ENCODE measurements at places on chromosomes 1 and 21.

DNA sequence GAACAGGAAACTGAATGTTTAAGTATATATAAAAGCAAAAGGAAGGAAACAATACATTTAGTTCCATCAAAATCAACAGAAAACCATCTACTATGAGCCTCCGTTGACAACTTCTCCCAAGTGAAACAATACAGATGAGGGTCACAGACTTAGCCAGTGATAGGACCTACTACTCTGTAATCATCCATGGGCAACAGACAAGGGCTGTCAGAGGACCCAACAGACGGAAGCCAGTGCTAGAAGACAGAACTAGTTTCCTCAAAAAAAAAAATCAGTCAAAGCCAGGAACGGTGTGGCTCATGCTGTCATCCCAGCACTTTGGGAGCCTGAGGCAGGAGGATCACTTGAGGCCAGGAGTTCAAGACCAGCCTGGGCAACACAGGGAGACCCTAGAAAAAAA is 20.6 kb downstream of the RERE start:
- DNase-seq, result no peak

GRCh38 chr21:35252831-35253230 is 203.7 kb upstream of the RUNX1 start:
- no peak for DNase-seq

DNA sequence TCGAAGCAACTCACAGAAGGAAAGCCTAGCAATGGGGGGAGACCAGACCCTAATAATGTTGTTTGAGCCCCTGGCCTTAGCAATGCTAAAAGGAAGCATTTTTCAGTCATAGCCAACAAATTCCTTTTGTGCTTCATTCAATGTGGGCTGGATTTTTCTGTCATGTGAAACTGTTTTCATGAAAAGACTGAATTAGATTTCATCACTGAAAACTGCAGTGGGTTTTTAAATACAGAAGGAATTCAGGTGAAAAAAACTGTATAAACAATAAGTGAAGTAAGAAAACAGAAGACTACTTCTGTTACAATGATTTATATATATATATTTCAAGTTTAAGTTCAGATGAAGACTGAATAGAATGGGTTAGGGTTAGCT is 204.8 kb downstream of the SMYD3 start:
- DNase-seq, result no peak

- DNase-seq, result no peak
Measured at GRCh38 chr1:82446236-82446635, 645.5 kb downstream of the ADGRL2 start.

DNA sequence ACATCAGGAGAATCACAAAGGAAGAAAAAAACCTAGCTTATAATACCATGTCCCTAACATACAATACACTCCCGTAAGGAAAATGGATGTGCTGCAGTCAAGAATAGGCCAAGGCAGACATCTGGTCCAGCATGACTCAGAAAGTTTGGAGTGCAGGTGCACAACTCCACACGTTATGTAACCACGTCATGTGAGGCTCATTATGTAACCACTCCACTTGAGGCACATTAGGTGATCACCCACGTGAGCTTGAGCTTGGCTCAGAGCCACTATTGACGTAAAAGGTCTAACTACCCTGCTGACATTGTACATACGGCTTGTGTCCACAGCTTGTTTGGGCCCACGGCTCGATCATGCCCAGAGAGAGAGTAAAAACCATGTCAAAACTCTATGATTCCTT is 99.8 kb upstream of the C1orf21 start:
- no peak for DNase-seq

- no peak for DNase-seq
Measured at GRCh38 chr21:42214921-42215320, 4.0 kb upstream of the ABCG1 start.

- no peak for DNase-seq
Measured at GRCh38 chr1:23593042-23593521, 33.8 kb upstream of the ID3 start.

DNA sequence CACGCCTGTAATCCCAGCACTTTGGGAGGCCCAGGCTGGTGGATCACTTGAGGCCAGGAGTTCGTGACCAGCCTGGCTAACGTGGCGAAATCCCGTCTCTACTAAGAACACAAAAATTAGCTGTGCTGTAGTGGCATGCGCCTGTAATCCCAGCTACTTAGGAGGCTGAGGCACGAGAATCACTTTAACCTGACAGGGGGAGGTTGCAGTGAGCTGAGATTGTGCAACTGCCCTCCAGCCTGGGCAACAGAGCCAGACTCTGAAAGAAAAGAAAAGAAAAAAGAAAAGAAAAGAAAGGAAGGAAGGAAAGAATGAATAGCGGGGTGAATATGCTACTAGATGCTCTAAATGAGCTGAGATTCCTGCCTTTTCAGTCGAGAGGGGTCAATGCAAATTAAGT is 7.1 kb downstream of the GFI1 start:
- no peak for DNase-seq

GRCh38 chr1:166197597-166197996 is 30.8 kb upstream of the FAM78B start:
- DNase-seq, result no peak

- no peak for DNase-seq
Measured at GRCh38 chr1:87072411-87072810, 158.0 kb downstream of the HS2ST1 start.

DNA sequence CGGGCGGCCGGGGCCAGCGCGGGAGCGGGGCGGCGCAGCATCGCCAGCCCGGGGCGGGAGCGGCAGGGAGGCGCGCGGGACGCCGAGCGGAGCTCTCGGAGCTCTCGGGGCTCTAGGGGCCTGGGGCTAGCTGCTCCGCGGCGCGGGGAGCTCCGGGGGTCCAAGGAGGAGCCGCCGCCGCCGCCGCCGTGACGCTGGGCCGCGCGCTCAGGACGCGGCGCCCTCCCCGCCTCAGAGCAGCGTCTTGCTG is 147 bp downstream of the CLSTN1 start:
- DNase-seq, result no peak

GRCh38 chr1:87052400-87052799 is 138.0 kb downstream of the HS2ST1 start:
- DNase-seq, result no peak

GRCh38 chr1:237901299-237901934 is 10.7 kb upstream of the ZP4 start:
- DNase-seq, result no peak

DNA sequence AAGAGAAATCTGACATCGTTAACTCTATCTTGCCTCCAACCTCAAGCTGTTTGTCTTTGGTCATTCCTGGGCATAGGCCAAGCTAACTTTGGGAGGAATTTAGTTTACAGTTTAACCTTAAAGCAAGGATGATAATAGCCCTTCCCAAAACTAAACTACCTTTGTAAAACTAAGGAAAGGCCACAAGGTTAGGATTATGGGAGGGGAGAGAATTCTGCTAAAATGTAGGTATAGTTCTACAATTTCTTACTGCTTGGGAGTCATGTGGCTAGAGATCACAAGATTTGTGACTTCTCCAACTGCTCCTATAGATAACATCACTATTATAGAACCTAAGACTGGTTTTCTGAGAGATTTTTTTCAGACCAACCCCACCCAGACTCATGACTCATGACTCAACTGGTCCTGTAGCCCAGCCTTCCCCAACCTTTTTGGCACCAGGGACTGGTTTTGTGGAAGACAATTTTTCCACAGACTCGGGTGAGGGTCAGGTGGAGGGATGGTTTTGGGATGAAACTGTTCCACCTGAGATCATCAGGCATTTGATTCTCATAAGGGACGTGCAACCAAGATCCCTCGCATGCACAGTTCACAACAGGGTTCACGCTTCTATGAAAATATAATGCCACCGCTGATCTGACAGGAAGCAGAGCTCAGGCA is 70.7 kb upstream of the MUTYH start:
- DNase-seq, result no peak

DNA sequence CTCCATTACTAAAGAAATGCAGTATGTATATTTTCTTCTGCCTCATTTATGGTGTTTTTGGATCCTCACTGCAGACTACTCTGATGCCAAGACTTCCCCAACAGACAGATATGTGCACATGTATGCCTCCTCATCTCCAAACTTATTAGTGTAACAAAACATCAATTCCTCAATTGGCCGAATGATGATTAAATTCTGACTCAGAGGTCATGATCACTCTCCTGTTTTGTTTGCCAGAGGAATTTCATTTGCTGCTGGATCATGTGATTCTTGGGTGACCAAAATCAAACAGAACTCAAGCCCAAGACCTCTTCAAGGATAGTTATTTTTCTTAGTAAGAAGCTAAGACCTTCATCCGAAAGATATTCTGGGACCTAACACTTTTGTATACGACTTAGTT is 227.6 kb downstream of the LMO4 start:
- DNase-seq, result no peak

DNA sequence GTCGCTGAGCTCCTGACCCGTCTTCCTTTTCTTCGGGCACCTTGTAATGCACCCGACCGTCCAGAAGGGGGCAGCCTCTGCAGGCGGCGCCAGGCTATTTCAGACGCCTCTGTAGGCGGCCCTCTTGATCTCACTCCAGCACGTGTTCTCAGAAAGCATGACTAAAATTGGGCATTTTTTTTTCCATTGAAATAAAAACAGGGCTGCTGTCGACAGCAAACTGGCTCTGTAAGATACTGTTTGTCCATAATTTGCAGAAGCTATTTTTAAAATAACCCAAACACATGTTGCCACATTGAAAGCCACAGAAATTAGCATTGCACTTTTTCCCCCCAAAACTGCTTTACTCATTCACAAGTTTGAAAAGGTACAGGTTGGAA is 78.0 kb downstream of the STUM start:
- no peak for DNase-seq

DNA sequence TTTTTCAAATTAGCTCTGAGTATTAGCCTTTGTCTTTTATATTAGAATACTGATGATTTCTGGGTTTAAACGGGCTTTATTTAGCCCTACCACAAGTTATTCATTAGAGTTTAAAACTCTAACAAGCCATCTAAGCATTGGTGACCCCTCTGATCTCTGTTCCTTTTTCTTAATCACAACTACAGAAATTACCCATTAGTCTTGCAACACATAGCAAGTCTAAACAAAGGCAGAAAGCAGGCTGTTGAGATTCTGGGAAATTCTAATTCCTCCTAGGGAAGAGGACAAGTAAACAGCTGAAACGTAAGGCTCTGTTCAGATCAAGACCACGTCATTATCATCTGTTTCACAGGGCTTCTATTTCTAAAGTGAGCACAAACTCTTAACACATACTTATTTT is 491.2 kb upstream of the ZRANB2 start:
- DNase-seq, result no peak

DNA sequence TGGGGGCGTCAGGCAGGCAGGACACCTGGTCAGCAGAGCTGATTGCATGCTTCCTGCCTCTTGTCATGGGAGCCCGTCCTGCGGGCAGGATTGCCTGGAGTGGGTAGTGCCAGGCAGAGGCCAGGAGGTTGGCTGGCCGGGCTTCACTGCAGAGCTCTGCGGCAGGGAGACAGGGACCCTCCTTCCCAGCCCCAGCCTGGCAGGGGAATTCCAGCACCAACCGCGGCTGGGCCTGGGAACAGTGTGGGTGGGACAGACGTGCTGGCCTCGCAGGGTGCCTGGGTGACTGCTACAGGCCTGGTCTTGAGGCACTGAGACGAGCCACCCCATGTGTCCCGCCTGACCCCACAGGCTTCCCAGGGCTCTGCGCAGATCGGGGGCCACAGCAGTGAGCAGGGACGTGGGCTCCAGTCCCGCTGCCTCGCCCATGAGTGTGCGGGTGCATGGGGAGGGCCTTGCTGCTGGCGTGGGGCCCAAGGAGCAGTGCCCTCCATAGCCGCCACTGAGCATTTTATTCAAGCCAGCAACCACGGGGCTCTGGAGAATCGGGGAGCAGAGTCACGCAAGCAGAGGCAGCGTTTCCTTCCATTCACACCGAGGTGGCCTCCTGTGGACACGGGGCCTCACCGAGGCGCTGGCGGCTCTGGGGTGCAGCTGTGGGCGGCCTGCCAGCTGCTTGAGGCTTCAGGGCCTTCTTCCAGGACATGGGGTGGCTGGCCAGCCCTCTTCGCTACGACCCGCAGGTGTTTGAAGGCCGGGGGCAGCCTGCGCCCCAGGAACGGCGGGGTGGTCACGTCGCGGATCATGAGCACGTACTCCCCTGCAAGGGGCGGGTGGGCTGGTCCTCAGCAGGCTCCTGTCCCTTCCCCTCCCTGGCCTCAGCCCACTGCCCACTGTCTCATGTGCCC is 70.3 kb downstream of the MORN1 start:
- DNase-seq, result no peak

- DNase-seq, result no peak
Measured at GRCh38 chr1:106465666-106466065, 590.8 kb upstream of the PRMT6 start.

- DNase-seq, result no peak
Measured at GRCh38 chr21:14452727-14453241, 69.8 kb upstream of the HSPA13 start.

- DNase-seq, result no peak
Measured at GRCh38 chr1:6864166-6864565, 78.9 kb downstream of the CAMTA1 start.

- peak; percentile 41 for DNase-seq
Measured at GRCh38 chr1:159653201-159653600, 61.2 kb downstream of the CRP start.

DNA sequence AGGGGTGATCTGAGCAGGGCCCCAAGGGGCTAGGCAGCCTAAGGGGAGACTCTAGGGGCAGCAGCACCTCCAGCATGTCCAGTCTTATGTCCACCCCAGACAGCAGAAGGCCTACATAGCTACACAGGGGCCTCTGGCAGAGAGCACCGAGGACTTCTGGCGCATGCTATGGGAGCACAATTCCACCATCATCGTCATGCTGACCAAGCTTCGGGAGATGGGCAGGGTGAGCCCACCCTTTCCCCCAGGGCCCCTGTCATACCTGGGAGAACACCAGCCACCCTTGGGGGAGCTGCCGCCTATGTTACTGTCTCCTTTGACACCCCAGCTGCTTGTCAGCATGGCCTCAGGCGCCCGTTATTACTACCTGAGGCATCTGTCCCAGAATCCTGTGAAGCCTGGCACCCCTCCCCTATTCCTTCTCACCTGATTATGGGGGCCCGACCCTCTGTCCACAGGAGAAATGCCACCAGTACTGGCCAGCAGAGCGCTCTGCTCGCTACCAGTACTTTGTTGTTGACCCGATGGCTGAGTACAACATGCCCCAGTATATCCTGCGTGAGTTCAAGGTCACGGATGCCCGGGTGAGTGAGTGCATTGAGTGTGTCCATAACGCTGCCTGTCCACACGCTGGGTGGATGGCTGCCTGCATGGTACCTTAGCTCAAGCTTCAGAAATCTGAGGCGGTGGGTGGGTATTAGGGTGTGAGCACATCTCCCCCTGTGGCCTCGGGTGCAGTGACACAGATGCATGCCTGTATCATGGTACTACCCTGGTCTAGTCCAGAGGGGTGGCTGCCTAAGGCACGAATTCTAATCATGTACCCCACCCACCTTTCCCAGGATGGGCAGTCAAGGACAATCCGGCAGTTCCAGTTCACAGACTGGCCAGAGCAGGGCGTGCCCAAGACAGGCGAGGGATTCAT is 29.7 kb upstream of the KDM4A start:
- no peak for DNase-seq

DNA sequence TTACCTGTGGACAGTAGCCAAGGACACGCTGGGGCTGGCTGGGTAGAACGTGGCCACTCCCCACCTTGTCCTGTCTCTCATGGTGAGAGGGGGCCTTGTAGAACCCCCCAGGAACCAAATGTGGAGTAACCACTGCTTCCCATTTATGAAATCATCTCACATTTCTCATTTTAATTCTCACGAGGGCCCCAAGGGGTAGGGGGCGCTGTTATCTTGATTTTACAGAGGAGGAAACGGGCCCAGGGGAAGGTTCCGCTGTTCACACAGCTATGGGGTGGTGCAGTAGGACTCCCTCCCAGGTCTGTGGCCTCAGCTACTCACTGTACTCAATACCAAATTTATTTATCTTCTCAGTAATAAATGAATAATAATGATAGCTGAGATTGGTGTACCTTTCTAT is 5.5 kb downstream of the SMPDL3B start:
- no peak for DNase-seq

GRCh38 chr1:109279615-109280278 is 3.2 kb downstream of the PSRC1 start:
- DNase-seq, result no peak
